Left renal cortex interstitium (tissue), 4 donors: ENCODE measurements at places on chromosomes 16 and 17. TPM values are rescaled to one million over a fixed set of nuclear protein-coding genes. Genes with fewer than 3 reads are reported as not detected.

Gene CCL1
- polyA plus RNA-seq: not detected

Gene GDPD3
- polyA plus RNA-seq: 17.5 TPM

Gene SLC5A11
- polyA plus RNA-seq: 5.1 TPM

Gene CCL5
- 1.3 TPM for polyA plus RNA-seq

Gene ORMDL3
- 86.9 TPM for polyA plus RNA-seq

Gene DLX3
- 1.9 TPM for polyA plus RNA-seq

Gene SP6
- 2.3 TPM for polyA plus RNA-seq

Gene EZH1
- 65.2 TPM for polyA plus RNA-seq

DNA sequence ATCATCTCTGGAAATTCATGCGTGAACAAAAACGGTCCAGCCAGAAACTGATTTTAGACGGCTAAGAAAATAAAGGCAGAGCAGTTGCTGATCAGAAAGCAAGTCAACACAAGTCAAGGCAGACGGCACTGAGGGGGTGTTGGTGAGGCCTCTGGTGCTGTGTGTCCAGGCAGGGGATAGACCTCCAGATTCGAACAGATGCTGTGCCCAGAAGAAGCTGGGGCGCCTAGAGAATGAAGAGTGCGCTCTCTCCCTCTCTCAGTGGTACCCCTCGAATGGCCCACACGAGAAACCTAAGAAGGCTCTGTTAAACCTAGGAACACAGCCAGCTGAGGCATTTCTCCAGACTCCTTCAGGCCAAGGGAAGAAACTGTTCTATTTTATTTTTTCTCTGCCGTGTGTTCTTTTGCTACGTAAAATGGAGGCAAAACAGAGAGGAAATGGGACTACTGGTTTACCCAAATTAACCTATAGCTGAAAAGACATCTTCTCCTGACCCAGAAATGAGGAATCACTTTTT lies 178.3 kb downstream of the PMP22 start:
- DNase-seq: no peak

- DNase-seq: no peak
Measured at GRCh38 chr17:44610331-44610730, 45.9 kb upstream of the MEIOC start.

DNA sequence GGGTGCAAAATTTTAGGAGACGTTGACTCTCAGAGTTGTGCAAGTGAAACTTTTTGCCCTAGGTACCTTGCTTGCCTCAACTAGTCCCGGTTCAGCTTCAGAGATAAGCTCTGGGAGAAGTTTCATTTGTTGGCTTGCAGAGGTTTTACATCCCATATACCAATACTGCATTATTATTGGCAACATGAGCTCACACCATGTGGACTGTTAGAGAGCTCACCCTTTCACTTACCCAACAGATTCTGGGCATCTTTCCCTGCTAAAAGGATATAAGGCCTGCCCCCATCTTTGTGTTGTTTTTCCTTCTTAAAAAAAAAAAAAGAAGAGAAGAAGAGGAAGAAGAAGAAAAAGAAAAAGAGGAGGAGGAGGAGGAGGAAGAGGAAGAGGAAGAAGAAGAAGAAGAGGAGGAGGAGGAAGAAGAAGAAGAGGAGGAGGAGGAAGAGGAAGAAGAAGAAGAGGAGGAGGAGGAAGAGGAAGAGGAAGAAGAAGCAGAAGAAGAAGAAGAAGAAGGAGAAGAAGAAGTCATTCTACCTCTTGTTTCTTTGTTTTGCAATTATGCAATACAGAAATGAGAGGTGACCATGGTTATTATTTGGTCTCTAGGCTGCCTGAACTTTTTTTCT lies 292.6 kb upstream of the IRX3 start:
- DNase-seq: no peak

DNA sequence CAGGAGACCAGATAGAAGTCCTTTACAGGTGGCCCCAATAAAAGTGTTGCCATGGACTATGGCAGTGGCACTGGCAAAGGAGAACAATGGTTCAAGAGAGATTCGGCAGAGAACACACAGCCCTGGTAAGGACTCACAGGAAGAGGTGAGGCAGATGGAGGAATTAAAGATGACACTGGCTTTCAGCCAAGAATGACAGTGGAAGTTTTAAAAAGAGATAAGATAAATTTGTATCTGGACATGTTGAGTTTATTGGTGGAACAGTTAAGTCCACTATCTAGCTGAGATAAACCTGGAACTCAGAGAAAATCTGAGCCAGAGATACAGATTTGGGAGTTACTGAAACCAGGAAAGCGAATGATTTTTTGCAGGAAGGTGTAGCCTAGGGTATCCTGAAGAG lies 20.1 kb downstream of the CMC2 start:
- no peak for DNase-seq

DNA sequence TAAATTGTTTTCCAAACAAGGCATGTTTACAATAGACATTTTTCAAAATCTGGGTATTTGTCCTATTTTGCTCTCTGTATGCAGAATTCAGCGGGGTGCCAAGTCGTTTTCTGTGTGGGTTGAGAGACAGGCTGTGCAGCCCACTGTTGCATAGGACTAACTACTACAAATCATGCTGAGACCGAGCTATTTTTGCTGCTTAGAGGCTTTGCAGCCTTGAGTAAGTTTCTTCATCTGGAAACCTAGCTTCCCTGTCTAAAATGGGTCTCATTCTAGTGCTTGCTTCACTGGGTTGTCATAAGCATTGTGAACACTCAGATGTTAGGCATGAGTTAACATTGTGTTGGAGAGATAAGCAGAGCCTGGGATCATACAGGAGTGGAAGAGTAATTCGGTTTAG lies 1.3 kb downstream of the PRPSAP2 start:
- no peak for DNase-seq

- no peak for DNase-seq
Measured at GRCh38 chr16:76816475-76816874, 374.5 kb upstream of the MON1B start.

DNA sequence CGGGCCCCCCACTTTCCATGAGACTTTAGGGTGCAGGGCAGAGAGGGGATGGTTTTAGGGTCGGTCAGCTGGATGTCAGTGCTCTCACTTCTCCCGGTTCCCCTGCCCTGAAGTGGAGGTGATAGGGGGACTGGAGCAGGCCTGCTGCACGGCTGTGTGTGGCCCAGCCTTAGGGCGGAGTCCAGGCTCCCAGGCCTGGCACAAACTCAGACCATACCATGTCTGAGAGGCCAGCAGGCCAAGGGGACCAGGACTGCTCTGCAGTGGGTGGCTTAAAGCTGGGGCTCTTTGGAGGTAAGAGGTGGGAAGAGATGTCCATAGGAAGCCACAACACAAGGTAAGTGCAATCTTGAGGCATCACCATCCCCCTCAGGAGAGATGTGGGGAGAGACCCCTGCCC lies 8.3 kb downstream of the TFAP4 start:
- DNase-seq: no peak

DNA sequence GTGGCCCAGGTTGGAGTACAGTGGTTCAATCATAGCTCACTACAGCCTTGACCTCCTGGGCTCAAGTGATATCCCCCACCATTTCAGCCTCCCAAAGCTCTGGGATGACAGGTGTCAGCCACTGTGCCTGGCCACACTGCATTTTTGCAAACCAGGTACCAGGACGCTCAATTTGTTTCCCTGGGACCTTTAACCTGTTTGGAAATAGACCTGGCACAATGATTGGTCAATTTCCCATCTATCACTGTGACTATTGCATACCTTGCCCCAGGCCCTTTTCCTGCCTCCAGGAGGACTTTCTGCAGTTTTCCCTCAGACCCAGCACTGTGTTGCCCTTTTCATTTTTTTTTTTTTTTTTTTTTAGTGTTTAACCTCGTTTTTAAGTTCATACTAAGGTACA lies 11.1 kb upstream of the FUS start:
- DNase-seq: no peak

DNA sequence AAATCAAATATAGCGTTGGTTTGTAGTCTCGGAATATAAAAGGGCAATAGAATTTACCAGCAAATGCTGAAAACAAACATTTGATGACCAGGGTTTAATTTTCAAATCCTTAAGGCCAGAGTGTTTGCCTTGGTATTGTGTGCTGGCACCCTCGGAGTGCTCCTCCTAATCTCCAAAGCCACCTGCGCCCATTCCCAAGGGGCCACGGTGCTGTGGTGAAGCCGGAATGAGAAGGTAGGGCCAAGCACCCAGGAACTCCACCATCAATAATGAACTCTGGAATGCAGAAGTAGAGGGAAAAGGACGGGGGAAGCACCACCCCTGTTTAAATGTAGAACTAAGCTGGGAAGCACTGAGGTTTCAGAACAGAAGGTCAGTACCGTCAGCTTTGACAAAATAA lies 51.9 kb downstream of the COG7 start:
- no peak for DNase-seq

DNA sequence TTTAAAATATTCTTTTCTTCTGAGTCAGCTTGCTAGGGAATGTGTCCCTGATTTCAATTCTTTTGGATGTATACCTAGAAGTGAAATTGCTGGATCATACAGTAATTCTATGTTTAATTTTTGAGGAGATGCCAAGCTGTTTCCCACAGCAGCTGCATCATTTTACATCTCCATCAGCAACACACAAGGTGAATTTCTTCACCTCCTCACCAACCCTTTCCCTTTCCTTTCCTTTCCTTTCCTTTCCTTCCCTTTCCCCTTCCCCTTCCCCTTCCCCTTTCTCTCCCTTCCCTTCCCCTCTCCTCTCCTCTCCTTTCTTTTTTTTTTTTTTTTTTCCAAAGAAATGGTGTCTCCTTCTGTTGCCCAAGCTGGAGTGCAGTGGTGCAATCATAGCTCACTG lies 45.4 kb upstream of the BRD7 start:
- DNase-seq: no peak

DNA sequence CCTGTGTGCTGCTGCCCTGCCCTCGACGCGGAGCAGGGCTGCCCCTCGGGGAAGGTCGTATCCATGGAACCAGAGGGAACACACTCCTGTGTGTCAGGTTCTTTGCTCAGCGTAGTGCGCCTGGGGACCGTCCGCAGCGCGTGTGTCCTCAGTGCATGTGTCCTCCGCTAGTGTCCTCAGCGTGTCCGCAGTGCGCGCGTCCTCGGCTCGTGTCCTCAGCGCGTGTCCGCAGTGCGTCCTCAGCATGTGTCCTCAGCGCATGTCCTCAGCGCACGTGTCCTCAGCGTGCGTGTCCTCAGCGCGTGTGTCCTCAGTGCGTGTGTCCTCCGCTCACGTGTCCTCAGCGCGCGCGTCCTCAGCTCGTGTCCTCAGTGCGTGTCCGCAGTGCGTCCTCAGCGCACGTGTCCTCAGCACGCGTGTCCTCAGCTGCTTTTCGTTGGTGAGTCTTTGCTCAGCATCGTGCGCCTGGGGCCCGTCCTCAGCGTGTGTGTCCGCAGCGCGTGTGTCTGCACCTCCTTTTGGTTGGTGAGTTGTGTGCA lies 59.2 kb upstream of the ZNF750 start:
- no peak for DNase-seq
